ENCODE measurements at places on chromosomes 4 and X.

DNA sequence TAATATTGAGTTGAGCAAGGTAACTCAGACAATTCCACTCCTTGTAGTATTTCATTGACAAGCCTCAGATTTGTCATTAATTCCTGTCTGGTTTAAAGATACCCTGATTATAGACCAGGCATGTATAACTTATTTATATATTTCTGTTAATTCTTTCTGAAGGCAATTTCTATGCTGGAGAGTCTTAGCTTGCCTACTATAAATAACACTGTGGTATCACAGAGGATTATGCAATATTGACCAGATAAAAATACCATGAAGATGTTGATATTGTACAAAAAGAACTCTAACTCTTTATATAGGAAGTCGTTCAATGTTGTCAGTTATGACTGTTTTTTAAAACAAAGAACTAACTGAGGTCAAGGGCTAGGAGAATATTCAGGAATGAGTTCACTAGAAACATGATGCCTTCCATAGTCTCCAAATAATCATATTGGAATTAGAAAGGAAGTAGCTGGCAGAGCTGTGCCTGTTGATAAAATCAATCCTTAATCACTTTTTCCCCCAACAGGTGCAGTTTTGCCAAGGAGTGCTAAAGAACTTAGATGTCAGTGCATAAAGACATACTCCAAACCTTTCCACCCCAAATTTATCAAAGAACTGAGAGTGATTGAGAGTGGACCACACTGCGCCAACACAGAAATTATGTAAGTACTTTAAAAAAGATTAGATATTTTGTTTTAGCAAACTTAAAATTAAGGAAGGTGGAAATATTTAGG is 821 bp downstream of the CXCL8 start:
- DNase-seq, result no peak

- DNase-seq, result no peak
Observed at GRCh38 chrX:21735768-21736127, 22.2 kb downstream of the SMPX start.

DNA sequence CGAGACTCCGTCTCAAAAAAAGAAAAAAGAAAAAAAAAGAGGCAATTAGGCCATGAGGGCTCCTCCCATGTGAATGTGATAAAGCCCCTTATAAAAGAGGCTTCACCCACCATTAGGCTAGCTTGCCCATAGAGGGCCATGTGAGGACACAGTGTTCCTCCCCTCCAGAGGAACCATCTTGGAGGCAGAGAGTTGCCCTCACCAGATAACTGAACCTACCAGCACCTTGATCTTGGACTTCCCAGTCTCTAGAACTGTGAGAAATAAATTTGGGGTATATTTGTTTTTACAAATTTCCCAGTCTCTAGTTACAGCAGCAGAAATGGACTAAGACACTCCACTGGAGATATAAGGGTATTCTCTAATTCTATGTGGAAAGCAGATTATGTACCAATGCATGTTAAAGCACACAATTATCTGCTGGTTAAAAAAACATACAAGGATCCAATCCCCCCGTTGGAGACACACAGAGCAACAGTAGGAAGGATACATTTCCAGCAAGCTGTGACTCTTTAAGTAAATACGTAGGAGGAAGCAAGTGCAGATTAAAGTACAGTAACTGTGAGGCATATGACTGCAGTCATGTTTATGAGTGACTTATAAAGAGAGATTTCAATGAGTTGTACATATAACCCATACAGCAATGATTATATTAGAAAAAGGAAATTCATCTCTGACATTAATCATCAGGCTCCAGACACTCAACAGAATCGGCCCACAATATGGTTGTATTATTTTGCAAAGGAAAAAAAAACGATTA is 21.4 kb downstream of the SH3RF1 start:
- DNase-seq, result no peak

- DNase-seq, result no peak
Observed at GRCh38 chr4:76035799-76036380, at the start of gene CXCL11. Gene CXCL11 (minus strand): TSS chr4:76036070. CDS start chr4:76035987, 83 bp downstream.

- DNase-seq, result no peak
Observed at GRCh38 chr4:85210353-85210752, 243.9 kb upstream of the WDFY3 start.

GRCh38 chr4:40865696-40866095 is 115.9 kb downstream of the NSUN7 start:
- no peak for DNase-seq

DNA sequence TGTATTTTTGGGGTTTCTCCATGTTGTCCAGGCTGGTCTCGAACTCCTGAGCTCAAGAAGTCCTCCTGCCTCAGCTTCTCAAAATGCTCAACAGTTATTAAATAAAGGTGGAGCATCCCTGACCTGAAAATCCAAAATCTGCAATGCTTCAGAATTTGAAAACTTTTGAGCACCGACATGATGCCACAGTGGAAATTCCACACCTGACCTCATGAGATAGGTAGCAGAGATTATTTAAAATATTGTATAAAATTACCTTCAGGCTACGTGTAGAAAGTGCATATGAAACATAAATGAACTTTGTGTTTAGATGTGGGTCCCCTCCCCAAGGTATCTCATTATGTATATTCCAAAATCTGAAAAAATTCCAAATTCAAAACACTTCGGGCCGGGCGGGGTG is 42.7 kb upstream of the PDGFRA start:
- DNase-seq, result no peak

- DNase-seq, result no peak
Observed at GRCh38 chr4:123977641-123978081, 581.1 kb downstream of the SPRY1 start.

- DNase-seq, result no peak
Observed at GRCh38 chrX:39877905-39878304, 219.9 kb downstream of the BCOR start.

- DNase-seq, result no peak
Observed at GRCh38 chr4:151671541-151672059, 89.2 kb downstream of the GATB start.

DNA sequence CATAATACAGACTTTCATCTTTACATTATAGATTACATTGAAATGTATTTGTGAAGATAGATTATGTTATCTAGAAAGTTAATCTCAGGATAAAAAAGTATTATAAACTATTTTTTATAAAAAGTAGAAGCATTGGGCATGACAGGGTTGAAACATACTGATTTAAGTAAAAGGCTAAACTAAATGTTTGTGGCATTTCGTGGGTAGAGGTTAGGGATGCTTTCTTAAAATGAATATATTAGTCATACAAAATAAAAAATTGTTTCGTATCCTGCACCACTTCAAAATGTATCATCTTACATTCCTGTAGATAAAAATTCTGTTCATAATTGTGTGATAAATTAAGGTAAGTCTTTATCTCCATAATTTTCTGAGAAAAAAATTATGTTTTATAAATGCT is 603.6 kb downstream of the SPRY1 start:
- DNase-seq, result no peak

GRCh38 chr4:74037076-74037955 is 1.2 kb downstream of the CXCL3 start:
- DNase-seq, result no peak

- DNase-seq, result no peak
Observed at GRCh38 chrX:124216396-124217115, 115.9 kb upstream of the TEX13D start.

DNA sequence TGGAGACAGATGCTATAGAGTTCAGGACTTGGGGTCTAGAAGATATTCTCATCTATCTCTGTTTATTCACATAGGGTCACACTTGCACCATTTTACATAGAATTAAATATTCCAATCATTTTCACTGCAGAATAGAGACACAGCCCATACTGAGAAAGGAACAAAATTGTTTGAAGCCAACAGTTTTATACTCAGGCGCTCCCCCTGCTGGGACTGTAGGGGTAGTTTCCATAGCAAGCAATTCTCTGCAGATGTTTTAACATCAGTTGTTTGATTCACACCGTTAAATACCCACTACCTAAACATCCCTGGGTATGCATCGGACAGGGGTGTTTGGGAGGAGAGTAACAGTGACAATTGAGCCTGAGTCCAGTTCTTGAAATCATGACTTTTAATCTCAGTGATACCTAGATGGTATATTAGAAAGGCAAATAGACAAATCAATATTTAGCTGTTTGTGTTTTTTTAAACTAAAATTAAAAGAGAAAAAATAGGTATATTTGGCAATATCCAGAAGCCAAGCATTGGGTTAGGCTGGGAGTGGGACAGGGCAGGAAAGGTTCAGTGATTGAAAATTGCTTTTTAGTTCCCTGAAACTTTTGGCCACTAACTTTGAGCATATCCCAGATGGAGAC is 33.8 kb downstream of the LONRF3 start:
- DNase-seq, result no peak

DNA sequence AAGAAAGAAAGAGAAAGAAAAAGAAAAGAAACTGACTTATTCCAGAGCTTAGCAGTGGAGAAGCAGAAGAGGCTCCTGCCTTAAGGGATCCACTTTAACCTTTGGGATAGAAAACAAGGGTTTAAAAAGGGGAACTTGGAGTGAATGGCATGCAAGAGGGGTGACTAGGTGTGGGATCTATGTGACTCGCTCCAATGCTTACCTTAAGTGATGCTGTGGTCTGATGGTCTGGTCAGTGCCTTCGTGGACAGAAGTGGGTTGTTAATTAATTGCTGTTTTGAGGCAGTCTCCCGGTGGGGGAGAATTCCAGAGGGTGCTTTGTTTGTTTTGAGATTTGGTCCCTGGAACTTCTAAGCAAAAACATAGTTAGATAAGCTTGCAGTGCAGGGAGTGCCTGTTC is 21.1 kb upstream of the RHOXF1 start:
- no peak for DNase-seq

DNA sequence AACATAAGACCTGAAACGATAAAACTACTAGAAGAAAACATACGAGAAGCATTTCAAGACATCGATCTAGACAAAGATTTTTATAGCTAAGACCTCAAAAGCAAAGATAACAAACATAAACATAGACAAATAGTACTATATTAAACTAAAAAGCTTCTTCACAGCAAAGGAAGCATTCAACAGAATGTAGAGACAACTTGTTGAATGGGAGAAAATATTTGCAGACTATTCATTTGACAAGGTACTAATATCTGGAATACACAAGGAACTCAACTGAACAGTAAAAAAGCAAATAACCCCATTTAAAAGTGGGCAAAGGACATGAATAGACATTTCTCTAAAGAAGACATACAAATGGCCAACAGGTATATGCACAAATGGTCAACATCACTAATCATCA is 49.8 kb downstream of the MANBA start:
- no peak for DNase-seq

DNA sequence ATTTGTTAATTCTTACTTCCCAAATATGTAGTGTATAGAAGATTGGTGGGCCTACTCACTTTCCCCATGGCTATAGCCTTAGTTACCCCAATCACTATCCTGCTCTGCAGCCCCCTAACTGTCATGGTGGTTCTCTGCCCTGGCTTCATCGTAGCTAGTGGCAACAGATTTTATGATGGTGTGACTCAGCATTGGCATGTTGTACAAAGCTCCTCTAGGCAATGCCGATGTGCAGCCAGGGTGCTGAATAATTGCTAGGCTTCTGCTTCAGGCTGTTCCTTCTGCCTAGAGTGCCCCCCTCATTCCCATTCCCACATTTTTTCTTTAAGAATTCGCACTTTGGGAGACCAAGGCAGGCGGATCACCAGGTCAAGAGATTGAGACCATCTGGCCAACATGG is 35.2 kb downstream of the AFF2 start:
- no peak for DNase-seq

GRCh38 chr4:74682567-74683359 is 111.6 kb downstream of the BTC start:
- no peak for DNase-seq

Measured in right renal pelvis (tissue), 4 donors.